ENCODE measurements at places on chromosomes 6 and 20.

- no peak for DNase-seq
Observed at GRCh38 chr6:43219119-43219518, 10.2 kb downstream of the DNPH1 start.

GRCh38 chr6:1622220-1622850 lies 12.6 kb downstream of the FOXC1 start:
- no peak for DNase-seq

- no peak for DNase-seq
Observed at GRCh38 chr6:167678102-167679101, 148.3 kb upstream of the AFDN start.

DNA sequence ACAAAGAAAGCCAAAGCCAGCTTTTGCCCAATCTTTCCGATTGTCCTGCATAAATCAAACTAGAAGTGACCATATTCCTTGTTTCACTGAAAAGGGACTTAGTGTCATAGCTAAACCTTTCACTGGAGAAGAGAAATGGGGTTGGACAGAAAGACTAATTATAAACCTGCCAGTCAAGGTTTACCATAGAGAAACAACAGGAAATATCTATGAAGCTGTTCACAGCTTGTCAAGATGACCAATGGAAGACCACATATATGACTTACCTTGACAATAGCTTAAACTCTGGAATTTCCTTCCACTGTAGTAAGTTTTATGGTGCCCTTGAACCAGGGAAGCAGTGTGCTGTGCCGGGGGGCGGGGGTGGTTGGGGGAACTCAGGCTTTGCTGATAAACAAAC lies 107.7 kb upstream of the PHACTR1 start:
- DNase-seq = no peak

DNA sequence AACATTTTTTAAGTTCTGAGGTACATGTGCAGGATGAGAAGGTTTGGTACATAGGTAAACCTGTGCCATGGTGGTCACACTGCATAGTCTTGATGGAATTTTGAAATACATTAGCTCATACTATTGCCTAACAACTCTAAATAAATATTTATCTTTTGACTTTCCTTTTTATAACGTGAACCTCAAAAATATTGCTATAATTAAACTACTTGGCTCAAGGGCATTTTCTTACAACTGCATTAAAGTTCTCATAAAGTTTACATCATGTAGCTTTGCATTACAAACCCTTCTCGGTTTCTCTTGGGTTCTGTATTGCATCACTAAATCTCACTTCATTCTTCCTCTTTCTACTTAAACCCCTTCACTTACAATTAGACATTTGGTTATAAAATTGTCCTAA lies 636.0 kb upstream of the PTCHD4 start:
- peak; percentile 31 for DNase-seq

GRCh38 chr6:21496196-21496595 lies 97.4 kb upstream of the SOX4 start:
- DNase-seq = no peak

- peak; percentile 26 for DNase-seq
Observed at GRCh38 chr6:118740372-118740771, 89.0 kb upstream of the CEP85L start.

GRCh38 chr6:48550603-48551002 lies 439.6 kb upstream of the PTCHD4 start:
- DNase-seq = no peak

DNA sequence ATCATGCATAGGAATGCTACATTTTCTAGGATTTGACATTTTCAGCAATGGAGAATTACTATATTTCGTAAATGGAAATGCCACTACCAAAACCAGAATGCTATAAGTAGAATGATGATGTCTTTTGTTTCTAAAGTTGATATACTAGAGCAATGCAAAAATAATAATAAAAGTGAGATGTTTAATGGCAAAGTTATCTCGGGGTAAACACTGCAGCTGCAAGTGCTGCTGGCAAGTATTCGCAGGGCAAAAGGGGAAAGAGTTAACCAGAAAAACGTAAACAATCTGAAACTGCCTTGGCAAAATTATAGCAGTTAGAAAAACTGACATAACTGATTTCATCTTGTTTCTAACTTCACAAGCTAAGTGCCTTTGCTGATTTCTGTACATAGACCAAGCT lies 45.5 kb upstream of the FILIP1 start:
- DNase-seq = no peak

GRCh38 chr6:101086473-101086872 lies 205.3 kb upstream of the ASCC3 start:
- no peak for DNase-seq

DNA sequence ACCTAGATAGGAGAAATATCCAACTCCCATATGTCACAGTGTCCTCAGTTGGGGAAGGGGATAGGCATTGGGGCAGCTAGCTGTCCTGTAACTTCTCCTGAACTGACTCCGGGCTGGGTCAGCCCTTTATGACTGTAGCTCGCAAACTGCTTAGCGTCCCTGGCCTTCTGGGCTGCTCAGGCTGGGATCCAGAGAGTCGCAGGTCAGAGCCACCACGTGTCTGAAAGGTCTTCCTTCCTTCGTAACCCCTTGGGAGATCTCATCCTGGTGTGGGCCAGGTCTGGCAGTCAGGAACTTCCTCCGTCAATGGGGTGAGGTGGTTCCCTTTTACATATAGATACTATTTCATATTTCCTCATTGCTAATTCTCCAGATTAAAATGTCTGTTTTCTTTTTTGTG lies 28.8 kb upstream of the HINT3 start:
- no peak for DNase-seq

GRCh38 chr6:88641178-88641903 lies 322.1 kb downstream of the RNGTT start:
- DNase-seq = no peak

GRCh38 chr6:39218868-39219567 lies 10.3 kb downstream of the KCNK5 start:
- DNase-seq = no peak

- DNase-seq = no peak
Observed at GRCh38 chr20:12687476-12687875, 321.3 kb upstream of the SPTLC3 start.

GRCh38 chr6:79614326-79615305 lies 16.5 kb upstream of the SH3BGRL2 start:
- no peak for DNase-seq

- peak; percentile 85 for DNase-seq
Observed at GRCh38 chr6:31729515-31729978, 448 bp upstream of the DDAH2 start.

All from HFFc6 (cell line).